ENCODE measurements at places on chromosomes 1 and 21.

GRCh38 chr1:23634840-23635651 is 56.6 kb upstream of the RPL11 start:
- no peak for DNase-seq

DNA sequence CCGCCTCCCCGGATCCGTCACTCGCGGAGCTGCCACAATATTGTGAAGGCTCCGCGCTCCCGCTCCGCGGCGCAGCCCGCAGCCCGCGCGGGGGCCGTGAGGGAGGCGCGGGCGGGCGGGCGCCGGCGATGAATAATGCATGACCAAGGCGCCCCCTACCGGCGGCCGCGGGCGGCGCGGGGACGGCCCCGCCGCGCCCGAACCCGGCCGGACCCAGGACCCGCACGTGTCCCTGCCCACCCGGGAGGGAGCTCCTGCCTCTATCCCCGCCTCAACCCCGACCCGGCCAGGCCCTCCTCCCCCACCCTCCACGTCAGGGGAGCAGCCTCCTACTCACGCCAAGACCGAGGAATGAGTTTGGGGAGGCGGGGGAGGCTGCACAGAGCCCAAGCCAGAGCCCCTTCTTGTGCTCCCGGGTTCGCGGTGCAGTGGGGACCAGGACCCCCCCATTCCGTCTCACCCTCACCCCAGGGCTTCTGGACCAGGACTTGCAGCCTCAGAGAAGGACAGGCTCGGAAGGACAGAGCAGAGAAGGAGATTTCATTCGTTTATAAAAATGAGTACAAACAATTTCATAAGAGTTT is 70.8 kb upstream of the CASZ1 start:
- no peak for DNase-seq

DNA sequence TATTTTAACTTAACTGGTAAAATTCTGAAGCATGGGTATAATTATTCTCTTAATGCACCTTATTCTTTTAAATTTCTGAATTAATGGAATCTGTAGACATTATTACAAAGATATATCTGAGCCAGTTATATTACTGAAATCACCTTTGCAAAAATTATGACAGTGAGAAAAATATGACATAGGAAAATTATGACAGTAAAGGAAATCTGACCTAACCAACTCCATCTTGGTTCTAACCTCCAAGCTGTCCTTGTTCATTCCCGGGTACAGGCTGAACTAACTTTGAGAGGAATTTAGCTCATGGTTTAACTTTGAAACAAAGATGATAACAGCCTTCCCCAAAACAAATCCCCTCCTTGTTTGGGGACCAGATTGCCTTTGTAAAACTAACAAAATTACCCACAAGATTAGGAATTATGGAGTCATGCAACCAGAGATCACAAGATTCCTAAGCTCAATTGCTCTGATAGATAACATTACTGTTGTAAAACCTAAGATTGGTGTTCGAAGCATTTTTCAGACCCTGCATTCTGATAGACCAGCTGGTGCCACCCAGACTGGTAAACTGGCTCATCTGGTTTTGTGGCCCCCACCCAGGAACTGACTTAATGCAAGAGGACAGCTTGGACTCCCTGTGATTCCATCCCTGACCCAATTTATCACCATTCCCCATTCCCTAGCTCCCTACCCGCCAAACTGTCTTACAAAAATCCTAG is 9.4 kb upstream of the CD55 start:
- no peak for DNase-seq

GRCh38 chr1:203325026-203325417 is 19.7 kb downstream of the BTG2 start:
- DNase-seq: no peak

DNA sequence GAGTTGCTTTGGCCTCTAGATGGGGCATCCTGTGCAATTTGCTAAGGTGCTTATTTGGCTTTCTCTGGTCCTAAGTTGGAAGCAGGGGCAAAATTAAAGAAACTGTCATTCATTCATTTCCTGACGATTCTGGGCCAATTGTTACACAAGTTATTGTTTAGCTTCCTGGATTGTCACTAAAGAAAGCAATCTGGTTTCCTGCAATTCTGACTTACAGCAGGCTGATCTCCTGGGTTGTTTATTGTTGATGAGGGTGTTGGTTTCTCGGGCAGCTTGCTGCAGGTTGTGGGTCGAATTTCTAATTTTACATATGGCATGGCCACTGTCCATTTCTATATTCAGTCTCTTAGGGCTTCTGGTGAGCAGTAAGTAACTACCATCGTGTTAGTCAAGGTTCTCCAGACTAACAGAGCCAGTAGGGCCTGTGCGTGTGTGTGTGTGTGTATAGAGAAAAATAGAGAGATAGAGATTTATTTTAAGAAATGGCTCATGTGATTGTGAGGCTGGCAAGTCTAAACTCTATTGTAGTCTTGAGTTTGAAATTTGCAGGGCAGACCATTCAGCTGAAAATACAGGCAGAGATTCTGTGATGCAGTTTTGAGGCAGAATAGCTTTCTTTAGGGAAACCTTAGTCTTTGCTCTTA is 30.4 kb downstream of the CTH start:
- no peak for DNase-seq

- DNase-seq: no peak
Observed at GRCh38 chr1:1429671-1430073, 5.8 kb upstream of the VWA1 start.

DNA sequence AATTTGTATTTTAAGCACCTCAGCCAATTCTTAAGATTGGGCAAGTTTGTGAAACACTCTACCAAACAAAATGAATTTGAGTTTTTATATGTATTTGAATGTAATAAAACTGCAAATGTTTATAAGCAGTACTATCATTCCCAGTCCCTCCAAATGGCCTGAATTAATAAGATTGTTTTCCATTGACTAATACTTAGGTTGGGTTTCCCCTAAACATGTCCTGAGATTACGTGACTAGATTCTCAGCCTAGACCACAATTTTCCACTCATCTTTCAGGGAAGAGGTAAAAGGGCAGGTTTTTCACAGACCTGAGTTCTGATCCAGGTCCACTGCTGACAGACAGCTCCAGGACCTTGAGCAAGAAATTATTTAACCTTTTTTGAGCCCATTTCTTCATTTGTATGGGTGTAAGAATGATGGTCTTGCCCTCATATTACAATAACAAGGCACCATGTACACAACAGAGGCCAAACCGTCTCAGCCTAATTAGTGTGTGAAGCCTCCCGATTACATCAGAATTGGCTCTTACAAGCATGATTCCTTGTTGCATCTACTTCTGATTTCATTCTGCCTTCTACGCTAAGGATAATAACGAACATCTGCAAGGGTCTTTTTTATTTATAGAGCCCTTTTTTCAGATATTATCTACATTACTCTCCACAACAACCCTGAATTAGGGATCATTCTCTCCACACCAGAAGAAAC is 51.2 kb downstream of the BEND5 start:
- no peak for DNase-seq

DNA sequence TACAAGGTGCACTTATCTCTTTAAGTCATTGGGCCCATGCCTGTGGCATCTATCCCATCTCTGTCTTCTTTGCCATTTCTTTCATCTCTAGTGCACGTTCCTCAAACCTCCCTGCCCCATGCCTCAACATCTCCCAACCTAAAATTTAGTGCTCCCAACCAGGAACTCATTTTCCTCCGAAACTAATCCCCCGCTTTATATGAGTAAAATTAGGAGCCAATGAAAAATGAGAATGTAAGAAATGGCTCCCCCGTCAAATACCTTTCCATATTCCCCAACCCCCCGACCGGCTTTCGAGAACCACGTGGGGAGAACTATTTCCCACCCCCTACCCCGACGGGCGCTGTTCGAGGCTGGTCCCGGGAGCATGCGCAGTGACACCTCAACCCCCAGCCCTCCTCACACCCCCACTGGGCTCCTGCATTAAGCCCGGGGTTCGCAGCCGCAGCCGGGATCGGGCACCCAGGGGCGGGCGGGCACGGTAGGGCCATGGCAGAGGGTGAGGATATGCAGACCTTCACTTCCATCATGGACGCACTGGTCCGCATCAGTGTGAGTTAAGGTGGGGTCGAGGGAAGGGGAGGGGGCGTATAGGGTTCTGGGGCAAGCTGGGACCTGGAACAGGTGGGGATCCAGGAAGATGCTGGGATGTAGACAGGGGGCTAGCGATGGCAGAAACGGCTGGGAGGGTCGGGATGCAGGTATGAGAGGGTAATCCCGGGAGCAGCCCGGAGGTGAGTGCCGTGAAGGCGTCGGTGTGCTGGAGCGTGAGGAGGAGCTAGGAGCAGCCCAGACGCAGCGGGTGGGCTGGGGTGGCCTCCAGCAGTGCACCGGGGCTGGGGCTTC is at the start of gene TRIM46:
TRIM46 (plus strand) TSS at position 372 of the 846 bp plus-strand sequence; CDS start at position 490, 118 bp downstream.
- DNase-seq: no peak

DNA sequence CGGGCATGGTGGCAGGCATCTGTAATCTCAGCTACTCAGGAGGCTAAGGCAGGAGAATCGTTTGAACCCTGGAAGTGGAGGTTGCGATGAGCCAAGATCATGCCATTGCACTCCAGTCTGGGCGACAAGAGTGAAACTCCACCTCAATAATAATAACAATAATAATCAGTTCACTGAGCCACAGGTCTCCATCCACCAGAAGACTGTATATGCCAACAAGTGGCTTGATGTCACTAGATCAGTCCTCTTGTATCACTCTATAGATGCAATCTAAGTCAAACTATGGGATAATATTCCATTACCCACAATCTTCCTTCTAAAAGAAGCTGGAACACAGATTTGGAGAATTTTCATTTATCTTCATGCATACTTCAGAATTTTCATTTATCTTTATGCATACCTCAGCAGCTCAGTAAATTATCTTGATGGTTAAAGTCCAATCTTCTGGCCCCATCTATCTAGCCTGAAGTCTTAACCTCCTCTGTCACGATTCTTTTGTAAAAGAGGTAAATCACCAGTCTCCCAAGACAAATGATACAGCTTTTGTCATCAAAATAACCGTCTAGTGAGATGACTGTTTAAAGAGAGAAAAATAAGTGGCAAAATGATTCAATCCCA is 61.8 kb downstream of the PUM1 start:
- no peak for DNase-seq

DNA sequence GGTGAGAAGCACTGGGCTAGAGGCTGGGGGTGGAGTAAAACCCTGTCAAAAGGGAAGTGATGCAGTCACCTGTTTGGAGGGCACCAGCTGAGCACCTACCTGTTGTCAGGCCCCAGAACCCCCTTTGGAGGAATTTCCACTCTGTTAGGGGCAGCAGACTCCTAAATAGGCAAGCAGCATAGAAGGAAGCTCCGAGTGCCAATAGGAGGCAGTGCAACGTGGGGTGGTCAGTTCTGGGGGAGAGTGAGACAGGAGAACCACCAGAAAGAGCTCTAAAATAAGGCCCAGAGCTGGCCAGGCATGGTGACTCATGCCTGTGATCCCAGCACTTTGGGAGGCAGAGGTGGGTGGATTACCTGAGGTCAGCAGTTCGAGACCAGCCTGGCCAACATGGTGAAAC is 203.7 kb upstream of the ZC3H12A start:
- DNase-seq: no peak

DNA sequence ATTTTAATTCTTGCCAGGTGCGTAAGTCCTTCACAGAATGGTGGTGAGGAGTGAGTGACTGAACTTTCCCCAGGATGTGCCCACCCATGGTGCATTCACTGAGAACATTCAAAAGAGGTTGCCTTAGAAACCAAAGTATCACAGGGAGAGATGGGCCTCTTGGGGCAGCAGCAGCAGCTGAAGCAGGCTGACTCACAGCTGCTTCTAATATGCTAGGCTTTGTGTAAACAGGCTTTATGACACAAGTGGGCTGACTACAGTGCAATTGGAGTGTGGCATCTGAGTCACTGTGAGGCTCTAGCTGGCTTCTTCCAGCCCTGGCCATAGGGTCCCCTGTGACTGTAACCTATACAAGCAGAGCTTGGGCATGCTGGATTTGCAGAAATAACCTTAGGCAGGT is 12.6 kb downstream of the PIGP start:
- DNase-seq: no peak

DNA sequence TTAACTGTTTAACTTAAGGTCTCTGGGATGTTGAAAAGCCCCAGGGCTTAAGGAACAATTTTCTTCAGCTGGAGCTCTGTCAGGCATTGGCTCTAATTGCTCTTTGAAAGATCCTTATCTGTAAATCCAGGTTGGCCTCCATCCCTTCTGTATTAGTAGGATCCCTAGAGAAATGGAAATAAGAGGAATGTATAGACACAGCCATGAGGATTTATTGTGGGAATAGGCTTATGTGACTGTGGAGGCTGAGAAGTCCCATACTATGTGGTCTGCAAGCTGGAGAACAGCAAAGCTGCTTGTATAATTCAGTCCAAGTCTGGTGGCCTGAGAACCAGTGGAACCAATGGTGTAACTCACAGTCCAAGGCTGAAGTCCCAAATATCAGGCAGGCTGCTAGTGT is 47.6 kb upstream of the VAV3 start:
- no peak for DNase-seq
